ENCODE measurements at places on chromosomes 16 and 17.

DNA sequence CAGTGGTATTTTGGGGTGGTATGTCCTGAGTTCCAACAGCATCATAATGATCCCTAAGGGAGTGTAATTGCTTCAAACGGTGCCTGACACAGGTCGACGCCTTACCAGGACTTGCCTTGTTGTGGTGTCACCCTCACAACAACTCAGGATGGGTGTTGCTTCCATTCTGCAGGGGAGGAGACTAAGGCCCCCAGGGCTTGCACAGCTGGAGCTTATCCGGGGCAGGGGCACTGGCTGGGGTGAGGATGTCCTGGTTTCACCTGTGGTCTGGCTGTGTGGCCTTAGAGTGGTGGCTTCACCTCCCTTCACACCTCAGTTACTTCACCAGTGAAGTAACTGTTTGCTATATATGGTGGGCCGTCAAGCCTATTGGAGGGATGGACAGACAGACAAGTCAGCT is 23.3 kb downstream of the LLGL2 start:
- DNase-seq = no peak

DNA sequence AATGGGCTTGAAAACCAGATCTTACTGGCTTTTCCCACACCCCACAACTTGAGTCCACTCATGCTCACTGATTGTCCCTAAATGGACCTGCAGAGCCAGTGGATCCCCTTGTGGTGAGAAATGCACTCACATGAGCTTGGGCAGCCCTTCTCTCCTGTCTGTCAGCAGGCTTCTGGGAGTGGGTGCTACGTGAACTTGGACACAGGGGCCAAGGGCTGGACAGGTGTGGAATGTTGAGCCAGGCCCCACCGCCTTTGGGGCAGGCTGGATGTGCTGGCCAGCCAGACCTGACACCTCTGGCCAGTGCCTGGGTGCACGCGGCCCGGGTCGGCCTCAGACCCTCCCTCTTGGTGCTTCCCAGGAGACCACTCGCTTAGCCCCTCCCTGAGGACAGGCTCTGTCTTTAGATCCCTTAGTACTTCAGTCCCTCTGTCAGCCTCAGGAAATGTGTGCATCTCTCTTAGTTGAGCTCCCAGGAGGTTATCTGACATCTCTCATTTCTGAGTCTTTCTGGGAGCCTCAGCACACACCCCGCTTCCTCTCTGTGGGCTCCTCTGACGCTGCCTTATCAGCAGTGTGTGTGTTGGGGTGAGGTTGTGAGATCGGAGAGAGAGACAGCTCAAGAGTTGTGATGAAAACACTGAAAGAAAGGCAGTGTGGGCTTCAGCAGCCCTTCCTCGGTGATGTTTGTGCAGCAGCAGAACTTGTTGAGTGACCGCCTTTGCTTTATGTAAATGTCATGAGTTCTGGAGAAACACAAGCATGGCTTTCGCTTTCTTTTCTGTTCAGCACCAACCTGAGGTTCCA is 117.0 kb downstream of the RAB11FIP4 start:
- DNase-seq = peak; percentile 53

DNA sequence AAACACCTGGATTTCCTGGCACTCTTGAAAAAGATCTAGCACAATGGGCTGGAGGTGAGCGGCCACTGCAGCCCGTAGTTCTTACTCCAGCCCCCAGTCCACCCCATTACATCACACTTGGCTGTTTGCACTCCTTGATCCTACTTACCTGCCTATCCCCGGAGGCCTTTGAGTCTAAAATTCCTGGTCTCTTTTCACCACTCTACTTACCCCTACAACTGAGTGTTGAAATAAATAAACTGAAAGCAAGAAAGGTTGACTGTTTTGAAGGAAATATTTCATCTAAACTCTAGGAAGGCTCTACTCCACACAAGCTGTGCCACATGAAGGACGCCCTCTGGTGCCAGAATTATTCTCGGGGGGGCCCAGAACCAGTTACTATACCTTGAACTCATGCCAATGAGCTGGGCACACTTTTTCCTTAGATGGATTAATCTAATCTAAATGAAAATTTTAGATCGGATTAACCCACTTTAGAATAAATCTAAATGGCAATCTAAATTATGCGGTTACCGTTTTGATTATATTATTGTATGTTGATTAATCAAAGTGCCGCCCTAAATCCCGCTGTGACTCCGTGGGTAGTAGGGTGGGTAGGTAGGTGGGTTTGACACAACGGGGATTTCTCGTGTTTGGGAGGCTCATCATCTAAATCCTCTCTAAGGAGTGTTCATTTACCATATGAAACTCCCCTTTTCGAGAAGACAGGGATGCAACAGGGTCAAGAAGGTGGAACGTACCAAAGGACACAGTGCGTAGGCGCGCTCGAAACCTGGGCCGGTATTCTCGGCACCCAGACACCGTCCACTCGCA is 651 bp upstream of the EIF1 start:
- peak; percentile 65 for DNase-seq

- DNase-seq = no peak
Observed at GRCh38 chr17:64038331-64039105, 18.1 kb upstream of the ICAM2 start.

- no peak for DNase-seq
Observed at GRCh38 chr16:68528233-68528632, 10.9 kb upstream of the ZFP90 start.

GRCh38 chr17:19986941-19987861 is 9.6 kb upstream of the AKAP10 start:
- DNase-seq = no peak

Data from activated naive CD8-positive, alpha-beta T cell treated with anti-CD3 and anti-CD28 coated beads, Interleukin-2, amount 50 U/mL, for 24 hours (primary cell).